Activated CD4-positive, alpha-beta T cell treated with anti-CD3 and anti-CD28 coated beads, Interleukin-2, amount 10 ng/mL, durations not matched to agents 24 days and 14 days (primary cell): ENCODE measurements at places on chromosomes 1 and 21. TPM values are rescaled to one million over a fixed set of nuclear protein-coding genes. Genes with fewer than 3 reads are reported as not detected.

DNA sequence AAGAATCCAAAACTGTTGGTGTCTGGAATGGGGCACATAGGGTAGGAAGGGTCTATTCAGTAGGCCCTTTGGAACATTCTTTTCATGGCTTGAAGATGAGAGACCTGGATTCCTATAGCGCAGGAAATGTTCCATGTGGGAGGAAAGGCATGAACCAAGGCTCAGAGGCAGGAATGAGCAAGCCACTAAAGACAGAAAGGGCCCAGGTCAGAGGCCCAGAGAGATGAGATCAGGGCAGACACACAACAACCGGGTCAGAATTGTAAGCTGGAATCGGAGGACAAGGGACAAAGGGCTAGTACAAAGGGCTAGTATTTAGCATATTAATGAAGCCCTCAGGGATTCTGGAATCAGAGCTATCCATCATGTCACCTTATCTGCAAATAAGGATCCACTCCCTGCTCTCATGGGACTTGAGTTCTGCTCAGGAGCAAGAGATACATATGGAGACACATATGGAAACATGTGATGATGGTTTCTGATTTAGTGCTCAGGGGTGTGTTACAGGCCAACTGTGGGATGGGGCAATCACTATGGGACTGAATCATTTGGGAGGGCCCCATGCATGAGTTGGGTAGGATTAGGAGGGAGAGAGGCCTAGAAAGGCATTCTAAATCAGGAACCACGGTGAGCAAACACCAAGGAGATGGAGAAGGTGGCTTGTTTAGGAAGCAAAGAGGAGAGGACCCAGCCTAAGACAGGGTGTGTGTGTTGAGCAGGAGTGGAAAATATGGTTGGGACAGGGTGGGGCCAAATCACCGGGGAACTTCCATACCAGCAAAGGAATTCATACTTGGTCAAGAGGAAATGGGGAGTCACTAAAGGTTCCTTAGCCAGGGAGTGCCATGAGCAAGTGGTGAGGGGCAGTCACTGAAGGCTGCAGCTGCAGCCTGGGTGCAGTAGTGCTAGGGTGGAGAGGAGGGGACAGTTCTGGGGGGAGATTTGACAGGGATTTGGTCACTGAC lies 8.6 kb downstream of the NECTIN4 start:
- no peak for DNase-seq

- no peak for DNase-seq
Observed at GRCh38 chr1:42260376-42261070, 74.5 kb downstream of the FOXJ3 start.

- no peak for DNase-seq
Observed at GRCh38 chr1:5729636-5730145, 262.5 kb downstream of the NPHP4 start.

DNA sequence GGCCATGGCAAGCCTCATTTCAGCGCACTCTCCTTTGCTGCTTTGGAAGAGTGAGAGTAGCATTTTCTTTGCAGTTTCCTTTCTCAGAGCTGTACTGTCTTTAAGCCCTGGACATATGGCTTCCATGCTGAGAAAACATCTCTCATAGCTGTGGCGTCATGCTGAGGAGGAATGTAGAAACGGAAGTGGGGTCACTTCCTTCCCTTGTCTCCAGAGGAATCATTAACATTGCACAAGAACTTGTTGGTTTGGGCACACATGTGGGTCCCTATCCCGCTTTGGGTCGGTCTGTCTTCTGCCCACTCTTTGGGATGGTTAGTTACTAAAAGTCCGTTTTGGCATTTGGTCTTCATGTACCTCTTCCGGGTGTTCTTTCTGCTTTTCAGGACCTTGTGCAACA lies 5.6 kb downstream of the MFN2 start:
- no peak for DNase-seq

SPRR2B gene
- total RNA-seq = not detected in 2 replicates

GRCh38 chr1:117512728-117513321 lies 93.0 kb upstream of the TENT5C start:
- no peak for DNase-seq

DNA sequence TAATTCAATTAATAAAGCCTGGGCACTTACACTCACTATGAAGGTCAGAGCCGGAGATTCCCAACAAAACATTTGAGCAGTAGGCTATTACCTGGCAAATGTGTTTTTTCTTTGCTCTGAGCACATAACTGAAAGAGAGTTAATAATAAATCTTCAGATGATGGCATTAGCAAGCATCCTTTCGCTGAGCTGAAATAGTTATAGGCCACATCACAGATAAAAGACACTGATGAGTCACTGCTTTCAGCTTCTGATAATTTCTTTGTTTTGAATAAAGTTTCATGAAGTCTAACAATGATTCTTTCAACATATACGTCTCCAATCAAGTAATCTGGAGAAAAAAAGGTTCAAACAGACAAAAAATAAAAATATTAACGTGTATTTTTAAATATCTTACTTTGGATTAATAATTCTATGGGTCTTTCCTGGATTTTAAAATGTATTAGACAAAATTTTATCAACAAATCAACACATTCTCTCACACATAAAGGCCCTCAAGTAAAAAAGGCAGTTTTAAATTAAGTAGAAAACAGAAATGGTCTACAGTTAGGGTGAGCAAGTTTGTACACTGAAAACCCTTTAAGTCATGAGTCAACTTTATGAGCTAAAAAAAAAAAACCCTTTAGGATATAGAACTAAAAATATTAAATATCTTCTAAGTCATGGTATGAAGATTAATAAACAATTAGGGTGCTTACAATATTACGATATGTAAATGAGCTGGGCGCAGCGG lies 33.1 kb downstream of the LTN1 start:
- DNase-seq = no peak

DNA sequence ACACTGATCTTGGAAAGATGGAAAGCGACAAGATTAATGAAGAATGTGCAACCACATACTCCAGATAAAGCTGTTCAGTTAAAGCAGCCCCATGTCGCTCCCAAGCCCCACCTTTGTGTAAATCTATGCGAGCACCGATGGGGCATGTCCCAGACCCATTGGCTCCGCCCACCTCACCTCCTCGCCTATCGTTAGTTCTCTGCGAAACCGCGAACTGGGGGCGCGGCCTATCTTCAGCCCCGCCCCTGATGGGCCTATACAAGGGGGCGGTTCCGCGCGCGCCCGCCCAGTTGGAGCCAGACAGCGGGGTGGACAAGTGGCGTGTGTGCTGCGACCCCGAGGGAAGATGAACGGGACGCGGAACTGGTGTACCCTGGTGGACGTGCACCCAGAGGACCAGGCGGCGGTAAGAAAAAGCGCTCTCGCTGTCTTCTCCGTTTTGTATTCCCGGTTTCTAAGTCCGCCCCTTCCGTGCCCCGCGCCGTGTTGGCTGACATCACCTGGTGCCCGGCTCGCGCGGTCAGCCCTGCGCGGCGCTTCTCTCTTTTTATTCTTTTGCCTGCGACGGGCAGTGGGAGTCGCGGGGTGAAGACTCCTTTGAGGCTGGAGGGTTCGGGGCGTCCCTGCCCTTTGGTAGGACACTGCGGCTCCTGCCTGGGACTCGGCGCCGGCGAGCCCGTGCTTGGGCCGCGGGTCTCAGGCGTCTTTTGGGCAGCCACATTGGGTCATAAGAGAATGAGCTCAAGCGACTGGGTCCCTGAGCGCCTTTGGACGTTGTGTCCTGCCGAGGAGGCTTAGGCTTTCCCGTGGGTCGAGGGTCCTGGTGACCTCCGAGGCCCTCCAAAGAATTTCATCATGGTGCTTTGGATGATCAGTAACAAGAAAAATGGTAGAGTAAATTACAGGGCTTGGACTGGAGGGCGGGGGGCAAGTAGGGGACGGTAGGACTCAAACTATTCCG lies at the start of gene TUFT1:
Gene TUFT1 (plus strand): TSS at position 289 of the 961 bp plus-strand sequence. CDS start 58 bp downstream, at position 347.
- DNase-seq = peak; percentile 98

DNA sequence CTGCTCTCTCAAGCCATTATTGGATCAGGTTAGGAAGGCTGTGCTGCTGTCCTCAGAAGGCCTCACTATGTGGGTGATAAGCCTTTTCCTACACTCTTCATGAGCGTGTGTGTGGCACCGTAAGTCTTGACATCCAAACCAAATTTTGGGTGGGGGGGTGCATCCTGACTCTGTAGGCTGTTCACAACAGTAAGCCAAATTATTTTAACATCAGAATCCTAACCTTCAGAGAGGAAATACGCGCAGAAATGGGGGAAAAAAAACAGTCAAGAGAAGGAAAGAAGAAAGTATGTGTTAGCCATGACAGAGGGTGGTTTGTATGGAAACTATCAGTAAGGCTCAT lies 21.0 kb downstream of the STPG1 start:
- no peak for DNase-seq

DNA sequence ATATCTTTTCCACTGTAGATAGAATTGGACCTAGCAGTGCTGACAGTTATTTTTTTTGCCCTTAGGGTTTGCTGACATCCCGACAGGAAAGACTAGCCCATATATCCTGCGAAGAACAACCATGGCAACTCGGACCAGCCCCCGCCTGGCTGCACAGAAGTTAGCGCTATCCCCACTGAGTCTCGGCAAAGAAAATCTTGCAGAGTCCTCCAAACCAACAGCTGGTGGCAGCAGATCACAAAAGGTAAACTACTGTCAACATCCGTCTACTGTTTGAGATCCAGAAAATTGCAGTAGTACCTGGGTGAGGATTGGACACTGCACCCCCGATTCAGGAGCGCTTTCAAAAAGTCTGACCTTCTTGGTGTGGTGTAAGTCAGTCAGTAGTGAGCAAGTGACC lies 55.8 kb downstream of the CENPF start:
- DNase-seq = no peak

DNA sequence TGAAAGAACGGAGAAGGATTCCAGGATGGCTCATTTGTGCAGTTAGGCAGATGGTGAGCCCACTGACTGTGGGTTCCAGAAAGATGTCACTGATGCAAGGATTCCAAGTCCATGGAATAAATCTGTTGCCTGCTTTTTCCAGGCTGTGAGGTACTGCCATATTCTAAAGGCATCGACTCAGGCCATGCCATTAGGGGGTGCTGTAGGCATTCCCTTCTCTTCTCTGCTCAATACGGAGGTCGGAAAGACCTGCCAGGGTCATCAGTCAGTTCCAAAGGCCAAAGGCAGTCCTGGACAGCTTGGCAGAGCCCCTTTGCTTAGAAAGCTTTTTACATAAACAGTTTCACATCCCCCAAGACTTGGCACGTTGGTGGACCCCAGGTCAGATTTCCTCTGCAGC lies 31.7 kb upstream of the TMEM125 start:
- peak; percentile 84 for DNase-seq

FCAMR gene
- not detected in 2 replicates for total RNA-seq

GRCh38 chr1:234091876-234092275 lies 187.4 kb downstream of the SLC35F3 start:
- no peak for DNase-seq

TEDDM1 gene
- total RNA-seq = not detected in 2 replicates

CASQ1 gene
- not detected in 2 replicates for total RNA-seq

DNA sequence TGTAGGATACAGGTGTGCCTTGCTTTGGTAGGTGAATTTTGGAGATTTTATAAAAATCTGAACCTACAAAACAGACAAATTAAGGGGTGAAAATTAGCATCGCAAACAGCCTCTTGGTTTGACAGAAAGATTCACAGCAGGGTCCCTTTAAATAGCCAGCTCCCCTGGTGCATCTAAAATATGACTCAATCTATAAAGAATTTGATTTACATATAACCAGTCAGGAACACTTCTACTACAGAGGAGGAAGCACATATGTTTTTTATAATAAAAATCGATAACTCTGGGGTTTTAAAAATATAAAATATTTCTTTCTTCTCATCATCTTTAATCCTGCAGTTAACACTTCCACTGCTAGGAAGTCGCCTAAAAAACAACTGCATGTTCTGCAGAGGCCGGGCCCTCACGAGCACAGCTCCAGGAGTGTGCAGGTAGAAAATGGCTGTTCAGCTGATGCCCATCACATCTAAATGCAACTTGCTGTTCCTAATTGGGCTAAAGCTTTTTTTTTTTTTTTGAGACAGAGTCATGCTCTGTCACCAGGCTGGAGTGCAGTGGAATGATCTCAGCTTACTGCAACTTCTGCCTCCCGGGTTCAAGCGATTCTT lies 203.4 kb downstream of the HS2ST1 start:
- no peak for DNase-seq

- no peak for DNase-seq
Observed at GRCh38 chr1:147238053-147238902, 4.2 kb upstream of the CHD1L start.

- no peak for DNase-seq
Observed at GRCh38 chr1:46114925-46115603, 17.4 kb downstream of the PIK3R3 start.

GRCh38 chr1:97396463-97396862 lies 524.4 kb downstream of the DPYD start:
- no peak for DNase-seq

- DNase-seq = no peak
Observed at GRCh38 chr1:31836638-31837037, 20.8 kb upstream of the SPOCD1 start.

GRCh38 chr1:172429331-172430127 lies 9.0 kb downstream of the C1orf105 start:
- peak; percentile 82 for DNase-seq

- no peak for DNase-seq
Observed at GRCh38 chr21:22253761-22254160, 1255.6 kb downstream of the NCAM2 start.

MMEL1 gene
- total RNA-seq = 0.54 and 0.83 TPM in 2 replicates

DNA sequence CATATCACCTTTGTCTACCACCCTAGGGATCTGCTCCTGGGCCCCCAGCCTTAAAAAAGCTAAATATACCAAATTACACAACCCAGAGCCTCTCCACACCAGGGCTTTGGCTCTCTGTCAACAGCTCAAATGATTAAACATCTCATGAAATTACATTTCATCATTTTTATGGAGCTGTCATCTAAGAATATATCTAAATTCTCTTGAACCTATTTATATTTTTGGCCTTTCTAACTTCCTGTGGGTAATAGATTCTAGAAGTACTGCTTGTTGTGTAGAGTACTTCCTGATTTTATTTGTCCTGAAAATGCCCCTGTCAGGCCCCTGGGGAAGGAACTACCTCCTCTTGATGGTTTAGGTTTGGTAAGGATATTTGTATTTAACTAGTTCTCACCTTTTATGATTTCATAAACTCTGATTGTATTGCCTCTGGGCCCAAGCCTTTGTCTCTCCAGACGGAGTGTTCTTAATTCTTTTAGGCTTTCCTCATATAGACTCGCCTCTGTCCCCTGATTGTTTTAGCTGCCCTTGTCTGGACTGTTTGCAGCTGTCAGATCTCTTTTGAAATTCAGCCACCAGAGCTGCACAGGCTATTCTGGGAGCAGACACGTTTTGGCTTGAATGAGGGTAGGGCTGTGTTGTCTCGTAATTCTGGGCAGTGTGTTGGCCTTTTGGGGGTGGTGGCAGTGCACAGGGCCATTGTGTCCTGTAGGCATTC lies 16.6 kb downstream of the MYOG start:
- no peak for DNase-seq

DNA sequence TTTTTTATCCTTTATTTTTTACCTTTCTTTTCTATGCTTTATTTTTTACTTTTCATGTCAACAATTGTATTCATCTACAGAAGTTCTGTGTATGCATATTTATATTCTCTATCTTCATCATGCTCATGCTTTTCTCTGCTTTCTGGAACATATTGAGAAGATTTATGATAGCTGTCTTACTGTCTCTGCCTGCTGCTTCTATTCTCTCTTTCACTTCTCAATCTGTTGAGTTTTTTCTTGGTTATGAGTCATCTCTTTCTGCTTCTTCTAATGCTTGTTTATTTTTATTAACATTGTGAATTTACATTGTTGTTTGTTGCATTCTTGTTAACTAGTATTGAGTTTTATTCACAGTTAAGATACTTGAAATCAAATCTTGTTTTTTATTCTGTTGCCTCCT lies 22.6 kb downstream of the F5 start:
- DNase-seq = no peak

- DNase-seq = no peak
Observed at GRCh38 chr21:25385911-25386474, 221.3 kb downstream of the MRPL39 start.
